ENCODE measurements at places on chromosomes 3 and 15.

DNA sequence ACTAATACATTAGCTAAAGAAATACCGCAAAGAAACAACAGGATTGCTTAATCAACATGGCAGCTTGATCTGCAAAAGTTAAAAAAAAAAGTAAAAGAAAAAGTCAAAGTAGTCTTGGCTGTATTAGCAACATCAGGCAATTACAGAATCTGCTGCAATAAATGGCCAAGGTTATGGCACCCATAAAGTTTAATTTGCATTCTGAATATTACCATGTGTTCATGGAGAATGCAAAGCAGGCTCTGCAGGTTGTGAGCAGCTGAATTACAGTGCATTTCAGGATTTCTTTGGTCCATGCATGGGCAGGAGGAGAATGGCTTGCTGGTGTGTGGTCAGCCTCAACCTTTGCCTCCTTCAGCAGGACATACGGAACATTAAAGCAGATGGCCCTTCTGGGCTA, 199.1 kb upstream of the AZI2 start:
- no peak for DNase-seq

DNA sequence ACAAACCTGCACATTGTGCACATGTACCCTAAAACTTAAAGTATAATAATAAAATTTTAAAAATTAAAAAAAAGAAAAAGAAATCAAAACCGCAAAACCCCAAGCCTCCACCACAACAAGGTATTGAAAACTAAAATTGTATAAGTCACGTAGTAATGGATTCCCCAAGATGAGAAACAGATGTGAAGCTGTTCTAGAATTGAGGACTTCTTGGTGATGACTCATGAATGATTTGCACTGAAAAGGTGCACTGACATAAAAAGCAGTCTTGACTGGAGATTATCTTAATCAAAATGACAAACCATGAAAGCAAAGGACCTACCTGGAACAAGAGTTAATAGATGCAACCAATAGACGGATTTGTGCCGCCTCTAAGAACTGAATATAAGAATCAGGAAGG, 225.8 kb downstream of the MYRIP start:
- peak; percentile 1 for DNase-seq

GRCh38 chr3:120764206-120764605, 21.7 kb downstream of the GTF2E1 start:
- DNase-seq: peak; percentile 12

DNA sequence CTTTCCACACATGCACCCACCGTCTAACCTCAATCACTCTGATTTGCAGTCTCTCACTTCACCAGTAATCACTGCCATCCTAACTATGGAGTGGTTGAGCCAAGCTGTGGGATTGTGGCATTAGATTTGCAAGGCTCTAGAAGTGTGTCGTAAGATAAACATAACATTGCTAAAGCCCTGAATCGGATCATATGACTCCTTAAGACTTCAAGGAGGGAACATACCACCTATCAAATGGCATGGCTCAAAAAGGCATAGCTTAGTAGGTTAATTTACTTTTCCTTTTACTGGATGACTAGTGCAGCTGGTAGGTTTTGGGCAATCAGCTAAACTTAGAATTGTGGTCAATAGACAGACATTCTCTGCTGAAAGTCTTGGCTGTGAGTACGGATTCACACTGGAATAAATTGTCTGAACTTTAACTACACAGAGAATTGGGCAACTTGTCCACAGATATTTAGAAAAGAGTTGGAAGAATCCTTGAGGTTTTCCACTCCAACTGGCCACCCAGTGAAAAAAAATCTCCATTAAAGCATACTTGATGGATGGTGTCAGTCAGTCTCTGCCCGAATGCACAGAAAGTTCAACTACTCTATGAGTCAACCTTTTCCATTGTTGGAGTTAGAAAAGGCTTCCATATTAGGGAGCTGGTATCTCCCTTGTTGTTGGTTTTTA, 476.7 kb upstream of the CBLB start:
- DNase-seq: peak; percentile 99

DNA sequence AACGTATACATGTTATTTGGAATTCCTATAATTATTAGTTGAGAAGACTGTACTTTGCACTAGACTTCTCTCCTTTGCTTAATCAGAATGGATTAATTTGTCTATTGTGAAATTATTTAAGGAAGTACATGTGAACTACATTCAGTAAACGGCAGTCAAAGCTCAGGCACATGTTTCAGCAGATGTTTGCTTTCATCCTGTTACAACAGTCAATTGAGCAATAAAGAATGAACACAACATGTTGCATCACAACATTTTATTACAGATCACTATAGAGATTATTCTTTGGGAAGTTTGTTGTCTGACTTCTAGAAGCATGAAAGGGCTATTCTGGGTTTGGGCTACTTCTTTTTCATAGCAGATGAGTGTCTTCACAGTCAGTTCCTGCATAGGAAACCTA, 39.2 kb downstream of the RAB27A start:
- DNase-seq: no peak

DNA sequence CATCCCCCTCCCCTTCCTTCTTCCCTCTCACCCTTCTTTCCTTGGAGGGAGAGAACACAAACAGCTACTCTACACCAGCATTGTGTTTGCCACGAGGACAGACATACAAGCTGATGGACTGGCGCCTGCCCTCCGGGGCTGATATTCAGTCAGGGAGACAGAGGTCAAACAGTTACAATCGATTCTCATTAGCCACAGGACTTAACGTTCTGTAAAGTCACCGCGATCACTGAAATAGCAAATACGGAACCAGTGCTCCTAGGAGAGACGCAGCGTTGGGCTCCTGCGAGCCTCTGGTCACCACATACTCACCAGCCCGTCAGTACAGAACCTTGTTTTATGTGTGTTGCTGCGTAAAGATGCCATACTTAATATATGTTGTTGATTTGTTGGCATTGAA, 108.8 kb downstream of the LRRK1 start:
- DNase-seq: no peak

- DNase-seq: no peak
Observed at GRCh38 chr3:28033059-28033784, 208.2 kb upstream of the CMC1 start.

DNA sequence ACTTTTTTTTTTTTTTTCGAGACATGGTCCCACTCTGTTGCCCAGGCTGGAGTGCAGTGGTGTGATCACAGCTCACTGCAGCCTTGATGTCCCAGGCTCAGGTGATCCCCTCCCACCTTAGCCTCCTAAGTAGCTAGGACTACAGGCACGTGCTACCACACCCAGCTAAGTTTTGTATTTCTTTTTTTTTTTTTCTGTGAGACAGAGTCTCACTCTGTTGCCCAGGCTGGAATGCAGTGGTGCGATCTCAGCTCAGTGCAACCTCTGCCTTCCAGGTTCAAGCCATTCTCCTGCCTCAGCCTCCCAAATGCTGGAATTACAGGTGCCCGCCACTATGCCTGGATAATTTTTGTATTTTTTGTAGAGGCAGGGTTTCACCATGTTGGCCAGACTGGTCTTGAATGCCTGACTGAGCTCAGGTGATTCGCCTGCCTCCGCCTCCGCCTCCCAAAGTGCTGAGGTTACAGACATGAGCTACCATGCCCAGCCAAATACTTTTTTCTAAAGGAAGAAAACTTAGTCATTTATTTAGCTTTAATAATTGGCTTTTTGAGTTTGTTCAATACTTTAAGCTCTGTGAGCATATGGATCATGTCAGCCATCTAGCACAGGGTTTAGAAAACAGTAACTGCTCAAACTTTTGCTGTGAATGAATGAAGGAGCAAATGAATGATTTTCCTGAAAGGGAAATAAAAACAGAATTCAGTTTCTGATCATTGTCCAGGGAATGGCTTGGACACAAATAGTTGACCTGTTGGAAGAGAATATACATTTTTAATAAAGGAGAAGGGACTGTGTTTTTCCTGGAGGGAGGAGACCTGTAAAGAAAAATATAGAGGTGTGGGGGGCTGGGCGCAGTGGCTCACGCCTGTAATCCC, 26.0 kb downstream of the UBE2E1 start:
- DNase-seq: no peak

DNA sequence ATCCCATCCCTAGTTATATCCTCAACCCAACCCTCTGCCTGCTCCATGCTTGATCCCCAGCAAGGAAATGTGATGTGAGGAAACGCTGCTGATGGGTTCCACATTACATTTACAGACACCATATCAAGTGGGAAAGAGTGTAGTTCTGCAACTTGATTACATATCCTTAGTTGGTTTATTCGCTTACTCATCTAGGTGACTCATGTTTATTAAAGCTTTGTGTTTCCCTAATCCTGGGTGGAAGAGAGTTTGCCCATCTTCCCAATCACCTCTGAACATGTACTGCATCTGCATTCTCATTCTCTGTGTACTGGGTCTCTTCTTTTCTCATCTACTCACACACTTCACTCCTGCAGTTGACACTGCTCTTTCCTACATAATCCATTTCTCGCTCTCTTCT, 91.7 kb upstream of the PDZRN3 start:
- DNase-seq: peak; percentile 31

DNA sequence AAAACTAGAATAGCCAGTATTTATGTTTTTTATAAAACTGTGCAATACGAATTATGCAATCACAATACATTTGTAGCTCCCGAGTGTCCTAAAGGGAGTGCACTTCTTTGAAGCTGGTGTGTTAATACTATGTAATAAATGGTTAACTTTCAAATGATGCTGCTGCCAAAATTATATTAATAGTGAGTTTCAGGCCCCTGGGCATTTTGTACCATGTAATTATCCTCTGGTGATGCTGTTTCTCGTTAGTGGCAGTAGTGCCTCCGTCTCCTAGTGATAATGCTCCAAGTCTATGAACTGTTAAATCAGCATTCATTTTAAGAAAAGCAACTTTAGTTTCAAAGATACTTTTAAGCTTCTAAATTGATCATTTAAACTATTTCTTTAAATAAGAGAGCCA, 132.7 kb upstream of the BHLHE40 start:
- no peak for DNase-seq

DNA sequence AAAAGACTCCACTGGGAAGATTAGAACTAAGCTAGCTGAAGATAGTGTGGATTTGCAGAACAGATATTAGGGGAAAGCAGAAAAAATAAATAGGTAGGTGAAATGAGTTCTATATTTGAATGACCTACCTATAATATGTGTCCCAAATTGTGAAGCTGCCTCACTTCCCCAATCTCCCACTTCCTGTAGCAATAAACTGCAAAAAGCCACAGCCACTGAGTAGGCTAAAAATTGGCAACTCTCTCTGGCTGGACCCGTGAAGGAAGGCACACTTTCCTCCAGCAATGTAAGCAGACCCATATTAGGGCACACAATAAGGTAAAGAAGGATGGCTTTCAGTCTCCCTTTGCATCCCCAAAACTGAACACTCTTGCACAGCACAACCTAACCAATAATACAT, 43.7 kb upstream of the NECTIN3 start:
- no peak for DNase-seq

DNA sequence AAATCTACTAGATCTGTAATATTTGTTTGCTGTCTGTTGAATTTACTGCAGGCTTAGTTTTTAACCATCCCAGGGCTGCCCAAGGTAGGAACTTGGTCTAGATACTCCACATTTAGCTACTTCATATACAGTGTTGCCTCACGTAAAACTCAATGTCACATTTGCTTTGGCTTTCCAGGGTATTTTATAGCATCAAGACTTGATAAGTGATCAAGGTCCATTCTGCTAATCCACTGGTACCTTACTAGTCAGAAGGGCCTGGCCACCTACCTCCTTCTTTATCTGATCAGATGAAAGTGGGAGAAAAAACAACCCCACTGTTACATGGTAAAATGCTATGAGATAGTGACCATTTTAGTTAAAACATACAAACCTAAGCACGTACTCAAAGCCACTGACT, 25.5 kb upstream of the GREM1 start:
- no peak for DNase-seq

DNA sequence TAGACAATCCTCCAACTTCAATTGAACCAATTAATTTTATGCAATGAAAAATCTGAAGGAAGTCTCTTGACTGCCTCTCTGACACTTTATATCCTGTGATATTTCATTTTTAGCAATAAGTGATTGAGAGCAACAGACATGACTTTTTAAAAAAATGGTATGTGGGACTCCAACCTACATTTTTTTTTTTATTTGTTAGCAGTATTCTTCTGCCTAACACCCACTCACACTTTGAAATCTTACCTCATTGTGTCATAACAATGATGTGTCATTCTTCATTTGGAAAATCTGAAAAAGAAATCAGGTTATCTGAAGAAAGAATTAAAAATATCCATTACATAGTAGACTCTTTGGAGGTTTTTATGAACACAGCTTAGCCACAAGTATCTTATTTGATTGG, 541.3 kb upstream of the KCNMB2 start:
- DNase-seq: no peak

DNA sequence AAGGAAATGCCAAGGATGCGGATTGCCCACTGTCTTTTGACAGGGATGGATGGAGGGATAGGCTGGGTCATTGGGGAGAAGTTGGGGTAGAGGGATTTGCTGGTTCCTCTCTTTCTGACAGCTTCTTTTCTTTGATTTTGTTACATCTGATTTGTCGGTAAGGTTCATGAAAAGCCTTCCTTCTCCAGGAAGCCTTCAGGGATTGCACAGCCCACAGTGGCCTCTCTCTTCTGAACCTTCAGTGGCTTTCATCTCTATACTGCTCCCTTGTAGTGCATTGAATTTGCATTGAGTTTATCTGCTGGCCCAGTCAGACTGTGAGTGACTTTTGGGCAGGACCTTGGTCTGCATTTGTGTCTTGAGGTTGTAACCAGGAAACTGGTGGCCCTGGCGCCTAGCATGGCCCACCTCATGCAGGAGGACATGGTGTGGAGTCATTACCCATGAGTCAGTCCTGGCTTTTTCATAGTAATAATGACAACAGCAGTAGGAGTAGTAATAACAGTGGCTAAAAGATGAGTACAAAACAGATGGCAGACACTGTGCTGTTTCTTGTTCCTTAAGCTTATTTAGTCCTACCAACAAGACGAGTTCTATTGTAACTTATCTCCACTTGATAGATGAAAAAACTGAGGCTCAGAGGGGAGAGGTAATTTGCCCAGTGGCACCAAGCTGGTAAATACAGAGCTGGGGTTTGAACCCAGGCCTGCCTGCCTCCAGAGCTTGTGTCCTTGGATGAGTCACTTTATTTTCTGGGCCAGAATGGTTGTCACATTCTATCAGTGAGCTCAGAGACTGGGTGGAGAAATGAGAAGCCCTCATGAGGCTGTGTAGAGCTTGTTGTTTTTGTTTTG, 28.4 kb downstream of the SMAD6 start:
- DNase-seq: peak; percentile 70

- DNase-seq: peak; percentile 29
Observed at GRCh38 chr3:122576174-122576940, 1.1 kb upstream of the PARP15 start.

DNA sequence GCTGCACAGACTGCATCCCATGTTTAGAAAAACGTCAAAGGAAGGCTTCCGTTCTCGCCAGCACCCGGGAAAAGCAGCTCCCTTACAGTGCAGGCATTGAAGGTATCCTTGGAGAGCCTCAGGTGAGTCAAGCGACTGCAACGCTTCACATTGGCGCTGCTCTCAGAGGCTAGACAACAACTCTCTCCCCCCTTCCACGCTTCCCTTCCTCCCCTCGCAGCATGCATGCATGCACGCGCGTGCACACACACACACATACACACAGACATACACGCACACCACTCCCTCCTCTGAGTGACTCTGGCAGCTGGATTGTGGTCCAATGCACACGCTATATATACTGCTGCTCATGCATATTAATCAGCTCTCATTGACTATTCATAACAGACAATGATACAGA, 191.1 kb downstream of the PDZRN3 start:
- DNase-seq: no peak

Data from M059J (cell line).